Right atrium auricular region (tissue), 2 donors: ENCODE measurements at places on chromosomes 5 and 9.
A peak's percentile ranks its signal among the peaks of the same experiment; 100 is the strongest.

DNA sequence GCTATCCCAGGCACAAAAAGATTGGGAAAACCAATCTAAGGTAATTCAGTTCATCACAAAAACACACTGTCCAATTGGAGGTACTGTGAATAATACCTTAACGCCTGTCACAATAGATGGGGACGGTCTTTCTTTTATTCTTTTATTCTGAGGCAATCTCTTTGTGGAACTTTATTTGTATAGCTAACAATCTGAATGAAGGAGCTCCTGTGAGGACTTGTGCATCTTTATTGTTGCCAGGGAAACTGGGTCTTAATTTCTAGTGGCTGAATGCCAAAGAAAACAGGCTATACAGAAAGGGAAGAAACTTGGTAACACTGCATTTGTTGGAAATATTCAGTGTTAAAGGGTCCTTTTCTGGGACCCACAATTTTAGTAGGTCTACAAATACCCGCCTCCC lies 546.9 kb upstream of the C9orf72 start:
- DNase-seq, result no peak

DNA sequence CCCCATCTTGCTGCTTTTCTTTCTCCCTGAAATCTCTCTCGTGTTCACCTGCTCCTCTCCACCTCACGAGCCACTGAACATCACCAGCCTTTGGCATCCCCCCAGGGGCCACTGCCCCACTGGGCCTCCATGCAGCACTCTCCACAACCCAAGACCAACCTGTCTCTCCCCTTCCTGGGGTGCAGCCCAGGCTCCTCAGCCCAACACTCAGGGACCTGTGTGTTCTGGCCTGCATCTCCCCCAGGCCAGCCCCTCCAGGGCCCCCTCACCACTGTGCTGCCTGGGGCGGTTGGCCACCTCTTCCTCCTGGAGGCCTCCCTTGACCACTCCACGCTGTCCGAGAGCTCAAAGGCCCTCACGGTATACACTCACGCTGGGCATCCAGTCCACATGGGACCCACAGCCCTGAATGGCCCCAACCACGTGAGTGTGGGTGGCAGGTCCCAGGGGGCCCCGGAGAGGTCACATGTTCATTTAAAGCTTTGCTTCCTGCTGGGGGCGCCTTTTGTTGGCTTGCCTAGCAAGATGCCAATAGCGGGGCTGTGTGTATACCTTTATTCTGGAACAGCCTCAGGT lies 453 bp upstream of the DOK3 start:
- DNase-seq, result no peak

GRCh38 chr5:64883912-64884311 lies 115.2 kb downstream of the CWC27 start:
- no peak for DNase-seq

DNA sequence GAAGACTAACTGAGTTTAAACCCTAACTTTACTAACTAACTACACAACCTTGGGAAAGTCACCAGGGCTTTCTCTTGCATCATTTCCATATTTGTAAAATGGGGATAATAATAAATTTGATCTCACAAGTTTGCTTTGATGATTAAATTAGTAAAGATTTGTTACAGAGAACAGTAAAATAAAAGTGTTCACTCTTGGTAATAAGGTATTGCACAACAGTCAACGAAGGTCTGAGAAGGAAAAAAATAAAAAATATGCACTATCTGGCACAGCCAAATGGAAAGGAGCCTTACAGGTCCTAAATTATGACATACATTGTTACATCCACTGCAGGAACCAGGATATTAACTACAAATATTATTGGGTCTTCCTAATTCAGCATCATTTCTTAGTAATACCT lies 160.0 kb upstream of the TMEM161B start:
- DNase-seq, result no peak

GRCh38 chr5:113380807-113381326 lies 53.9 kb downstream of the TSSK1B start:
- DNase-seq, result no peak

DNA sequence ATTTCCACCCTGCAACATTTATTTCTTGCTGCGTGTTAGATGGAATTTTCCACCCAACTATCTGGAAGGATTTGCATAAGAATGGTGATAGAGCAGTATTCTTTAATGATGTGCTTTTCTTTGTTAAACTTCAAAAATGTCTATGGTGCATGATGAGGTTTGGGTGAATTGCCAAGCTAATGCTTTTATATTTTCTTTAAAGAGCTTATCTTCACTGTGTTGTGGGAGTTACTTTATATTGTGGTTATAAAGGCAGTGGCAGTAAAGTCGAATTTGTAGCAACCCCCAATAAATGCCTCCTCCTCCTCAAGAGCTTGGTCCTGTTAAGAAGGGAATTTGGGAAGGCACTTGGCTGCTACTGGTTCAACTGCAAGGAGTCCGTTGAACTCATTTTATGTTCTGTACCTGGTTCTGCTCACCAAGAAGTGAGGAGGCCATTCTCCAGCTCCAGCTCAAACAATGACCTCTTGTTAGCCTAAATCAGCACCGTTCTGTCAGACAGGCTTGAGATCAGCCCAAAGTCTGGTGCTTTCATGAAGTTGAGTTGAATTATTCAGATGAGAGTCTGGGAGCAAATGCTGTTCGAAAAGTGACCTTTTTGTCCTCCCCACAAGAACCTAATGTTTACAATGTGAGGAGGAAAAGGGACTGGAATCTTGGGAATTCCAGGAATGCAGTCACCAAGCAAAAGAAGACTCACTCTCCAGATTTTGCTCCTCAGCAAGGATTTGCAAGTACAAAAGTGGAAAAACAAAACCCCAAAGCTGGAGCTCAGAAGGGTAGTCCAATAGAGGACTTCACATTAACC lies 217.0 kb downstream of the TMEM38B start:
- DNase-seq, result no peak

GRCh38 chr9:134720136-134720753 lies 78.6 kb downstream of the COL5A1 start:
- no peak for DNase-seq

DNA sequence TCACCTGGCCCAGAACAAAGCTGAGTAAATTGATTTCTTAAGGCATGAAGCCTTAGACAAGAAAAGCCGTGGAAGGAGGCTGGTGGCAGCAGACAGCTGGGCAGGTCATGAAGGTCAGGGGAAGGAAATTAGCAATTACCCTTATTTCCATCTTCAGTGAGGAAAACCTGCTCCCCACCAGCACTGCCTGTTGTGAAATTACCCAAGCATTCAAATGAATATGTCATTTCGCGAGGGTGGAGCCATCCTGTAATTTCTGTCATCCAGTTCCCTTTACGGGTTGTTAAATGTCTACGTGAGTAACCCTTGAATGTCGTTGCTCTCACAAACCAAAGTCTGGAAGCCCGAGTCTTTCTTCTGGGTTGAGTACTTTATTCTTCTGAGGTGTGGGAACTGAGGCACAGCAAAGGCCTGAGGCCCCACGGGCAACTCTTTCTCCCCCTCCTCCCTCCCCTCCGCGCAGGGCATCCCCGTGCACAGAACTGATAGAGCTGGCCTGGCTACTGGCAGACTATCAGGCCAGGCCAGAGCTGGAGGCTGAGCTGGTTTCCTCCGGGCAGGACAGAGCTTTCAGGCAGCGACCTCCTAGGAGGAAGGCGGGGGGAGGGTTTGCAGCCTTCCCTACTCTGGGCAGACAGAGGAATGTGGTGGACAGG lies 22.0 kb upstream of the AK3 start:
- DNase-seq, result peak; percentile 63

DNA sequence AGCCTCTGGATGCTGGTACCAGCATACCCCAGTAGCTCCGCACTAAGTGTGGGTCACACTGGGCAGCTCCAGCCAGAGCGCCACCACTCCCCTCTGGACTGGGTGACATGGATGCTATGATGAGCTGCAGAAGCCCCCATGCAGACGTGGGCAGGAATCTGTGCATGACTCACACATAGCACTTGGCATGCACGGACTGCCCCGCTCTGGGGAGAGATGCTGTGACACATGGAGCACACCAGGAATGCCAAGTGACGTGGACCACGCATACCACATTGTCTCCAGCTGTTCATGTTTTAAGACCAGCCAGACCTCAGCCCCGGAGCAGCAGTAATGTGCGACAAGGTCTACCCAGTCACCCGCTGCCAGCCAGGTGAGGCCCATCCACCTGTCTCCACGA lies 64.1 kb downstream of the SEMA4D start:
- no peak for DNase-seq

DNA sequence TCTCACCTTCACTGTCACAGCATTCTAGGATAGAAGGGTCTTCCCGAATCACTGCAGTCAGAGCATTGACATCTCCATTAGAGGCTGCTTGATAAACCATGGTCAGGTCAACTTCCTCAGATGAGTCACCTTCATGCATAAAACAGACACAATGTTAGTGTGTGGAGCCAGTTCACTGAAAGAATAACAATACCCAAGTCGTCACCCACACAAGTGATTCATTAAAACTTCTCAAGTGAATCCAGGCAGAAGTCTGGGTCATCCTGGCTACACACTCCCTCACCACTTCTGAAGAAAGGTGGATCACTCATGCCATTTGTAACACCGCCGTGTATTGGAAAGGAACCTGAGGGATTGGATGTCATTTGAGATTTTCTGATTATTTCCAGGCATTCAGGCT lies 49.6 kb downstream of the ANKRD55 start:
- no peak for DNase-seq

GRCh38 chr9:95494022-95494415 lies 22.8 kb downstream of the PTCH1 start:
- no peak for DNase-seq

GRCh38 chr9:5446451-5447236 lies 3.7 kb upstream of the CD274 start:
- DNase-seq, result no peak

DNA sequence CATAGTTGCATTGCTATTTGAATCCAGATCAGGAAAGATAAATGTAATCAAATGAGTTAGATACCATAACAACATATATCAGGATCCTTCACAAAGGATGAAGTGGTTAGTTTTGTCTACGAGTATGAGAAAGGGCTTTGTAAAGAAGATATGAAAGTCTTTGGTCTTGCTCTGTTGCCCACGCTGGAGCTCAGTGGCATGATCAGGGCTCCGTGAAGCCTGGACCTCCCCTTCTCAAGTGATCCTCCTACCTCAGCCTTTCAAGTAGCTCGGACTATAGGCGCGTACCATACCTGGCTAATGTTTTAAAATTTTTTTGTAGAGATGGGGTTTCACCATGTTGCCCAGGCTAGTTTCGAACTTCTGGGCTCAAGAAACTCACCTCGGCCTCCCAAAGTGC lies 1.8 kb downstream of the SMC5 start:
- DNase-seq, result no peak

- no peak for DNase-seq
Measured at GRCh38 chr9:69391946-69392345, 66.9 kb downstream of the ENTREP1 start.

GRCh38 chr5:112534611-112535255 lies 115.7 kb upstream of the EPB41L4A start:
- DNase-seq, result no peak

DNA sequence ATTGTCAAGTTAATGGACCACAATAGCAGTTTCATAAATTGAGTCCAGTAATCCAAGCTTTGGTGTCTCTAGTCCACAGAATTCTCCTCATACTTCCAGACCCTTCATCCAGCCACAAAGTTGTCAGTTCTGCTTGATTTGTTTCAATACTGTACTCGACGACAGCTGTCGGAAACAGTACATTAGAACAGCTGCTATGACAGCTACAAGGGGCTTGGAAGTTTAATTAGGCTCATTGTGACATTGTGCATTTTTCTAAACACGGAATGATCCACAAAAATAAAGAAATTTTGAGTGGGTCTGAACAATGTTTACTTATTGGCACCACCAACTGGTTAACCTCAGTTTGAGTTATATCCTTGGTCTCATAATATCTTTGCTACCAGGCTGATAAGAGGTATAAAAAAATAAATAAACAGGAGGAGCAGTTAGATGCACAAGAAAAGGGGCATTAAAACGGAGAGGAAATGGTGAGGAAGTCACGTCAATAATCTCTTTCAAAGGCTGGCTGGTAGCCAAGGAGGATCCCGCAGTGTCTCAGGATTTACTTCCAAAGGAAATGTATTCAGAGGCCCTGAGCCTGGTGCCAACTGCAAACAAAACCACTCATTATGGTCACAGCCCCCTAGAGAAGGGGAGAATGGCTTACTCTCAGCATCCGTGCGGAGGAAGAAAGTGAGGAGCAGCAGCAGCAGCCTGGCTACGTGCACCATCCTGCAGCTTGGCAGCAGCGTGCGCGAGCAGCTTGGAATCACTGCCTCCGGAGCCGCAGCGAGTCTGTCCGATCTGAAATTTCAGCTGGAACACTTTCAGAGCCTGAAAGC lies 933.8 kb upstream of the DMAC1 start:
- DNase-seq, result no peak

- no peak for DNase-seq
Measured at GRCh38 chr9:6764011-6764410, 6.2 kb downstream of the KDM4C start.

DNA sequence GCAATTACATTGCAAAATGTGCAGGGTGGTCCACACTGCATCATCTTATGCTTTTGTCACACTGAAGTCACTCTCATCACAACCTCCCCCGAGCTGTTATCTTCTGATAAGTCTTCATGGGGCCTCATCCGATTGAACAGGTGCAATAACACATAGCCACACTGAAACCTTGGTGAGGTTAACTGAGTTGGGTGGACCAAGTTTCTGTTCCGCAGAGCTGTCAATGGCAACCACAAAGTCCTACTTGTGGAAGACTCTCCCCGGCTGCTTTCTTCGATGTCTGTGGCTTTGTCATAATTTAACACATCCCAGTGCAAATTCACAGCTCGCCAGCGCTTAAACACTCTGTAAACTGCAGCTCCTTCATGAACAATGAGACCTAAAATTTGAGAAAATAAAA lies 112.2 kb downstream of the MARCHF11 start:
- no peak for DNase-seq

DNA sequence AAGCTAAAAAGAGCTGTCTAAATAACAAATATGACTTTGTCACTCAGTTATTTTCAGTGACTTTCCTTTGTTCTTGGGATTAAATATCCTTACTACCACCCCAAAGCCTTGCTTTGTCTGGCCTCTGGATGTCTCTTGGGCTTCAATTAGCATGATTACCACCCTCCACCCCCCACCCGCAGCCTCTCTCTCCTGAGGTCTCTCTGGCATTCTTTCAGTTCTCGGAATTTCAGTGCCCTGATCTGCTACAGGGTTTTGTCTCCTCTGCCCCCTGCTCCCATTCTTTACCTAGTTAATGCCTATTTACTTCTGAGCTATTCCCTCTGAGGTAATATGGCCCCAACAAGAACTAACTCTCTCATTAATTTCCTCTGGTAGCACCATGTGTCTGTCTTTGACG lies 376.4 kb downstream of the DEPDC1B start:
- no peak for DNase-seq

DNA sequence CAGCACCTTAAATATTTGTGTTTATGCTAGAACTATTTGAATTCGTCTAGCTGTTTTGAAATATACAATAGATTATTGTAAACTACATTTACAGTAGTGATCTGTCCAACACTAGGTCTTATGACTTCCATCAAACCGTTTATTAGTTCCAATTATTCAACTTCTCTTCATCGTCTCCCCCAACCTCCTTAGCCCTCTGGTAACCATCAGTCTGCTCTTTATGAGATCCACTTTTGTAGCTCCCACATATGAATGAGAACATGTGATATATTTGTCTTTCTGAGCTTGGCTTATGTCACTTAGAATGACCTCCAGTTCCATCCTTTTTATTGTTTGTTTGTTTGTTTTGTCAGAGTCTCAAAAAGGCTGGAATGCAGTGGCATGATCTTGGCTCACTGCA lies 11.8 kb downstream of the DMXL1 start:
- DNase-seq, result no peak

GRCh38 chr9:106916466-106917235 lies 53.7 kb downstream of the ZNF462 start:
- DNase-seq, result no peak
